ENCODE measurements at places on chromosomes 3 and 15. TPM values are rescaled to one million over a fixed set of nuclear protein-coding genes. Genes with fewer than 3 reads are reported as not detected.

NRG4 gene
- not detected for total RNA-seq

DNA sequence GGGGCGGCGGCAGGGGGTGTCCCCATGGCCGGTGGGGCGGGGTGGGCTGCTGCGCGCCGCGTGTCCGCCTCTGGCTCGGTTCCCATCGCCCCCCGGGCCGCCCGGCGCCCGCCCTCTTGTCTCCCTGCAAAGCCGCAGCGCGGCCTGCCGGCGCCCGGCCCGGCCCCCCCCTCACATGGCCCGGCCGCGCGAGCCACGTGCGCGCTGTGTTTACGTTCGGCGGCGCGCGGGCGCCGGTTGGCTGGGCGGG lies 502 bp downstream of the NR1D2 start:
- no peak overlapping the region for H3K4me3 ChIP-seq
- peaks cover 25% of the 10 kb centered on the region for H3K27me3 ChIP-seq
- no peak overlapping the region for H3K27ac ChIP-seq

DNA sequence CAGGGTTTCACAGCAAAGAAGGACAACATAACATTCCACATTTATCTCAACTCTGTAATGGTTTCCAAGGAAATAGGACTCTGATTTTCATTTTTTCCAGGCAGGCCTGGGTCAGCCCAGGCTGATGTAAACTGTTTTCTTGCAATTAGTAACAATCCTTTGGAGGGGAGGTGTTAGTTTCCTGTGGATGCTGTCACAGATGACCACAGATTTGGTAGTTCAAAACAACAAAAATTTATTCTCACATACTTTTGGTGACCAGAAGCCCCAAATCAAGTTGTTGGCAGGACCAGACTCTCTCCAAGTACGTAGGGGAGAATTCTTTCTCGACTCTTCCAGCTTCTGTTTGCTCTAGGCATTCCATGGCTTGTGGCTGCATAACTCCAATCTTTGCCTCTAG lies 88.0 kb downstream of the EDEM1 start:
- no peaks in the 10 kb centered on the region for H3K4me1 ChIP-seq
- peaks cover 2% of the 10 kb centered on the region for H3K27me3 ChIP-seq
- no peak for DNase-seq
- no peaks in the 10 kb centered on the region for H3K36me3 ChIP-seq
- no peak overlapping the region for H3K4me3 ChIP-seq
- no peak overlapping the region for H3K27ac ChIP-seq

DNA sequence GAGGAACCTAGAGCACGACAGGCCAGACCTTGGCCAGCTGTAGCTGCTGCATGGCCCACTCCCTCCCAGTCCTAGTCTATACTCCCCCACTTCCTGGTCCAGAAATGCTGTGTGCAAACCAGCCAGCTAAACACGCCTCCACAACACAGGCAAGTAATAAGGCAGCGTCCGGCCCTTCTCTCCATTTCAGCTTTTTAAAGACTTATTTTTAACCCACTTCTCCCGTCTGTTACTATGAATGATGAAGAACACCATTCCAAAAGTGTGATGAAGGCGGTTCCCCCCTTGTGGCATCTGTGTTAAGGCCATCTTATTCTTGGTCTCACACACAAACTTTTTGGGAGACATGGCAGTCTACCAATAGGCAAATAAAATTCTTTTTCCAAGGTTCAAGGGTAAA lies 164.1 kb upstream of the CHRNA7 start:
- H3K27ac ChIP-seq = no peak overlapping the region
- H3K27me3 ChIP-seq = peaks cover 22% of the 10 kb centered on the region
- H3K4me3 ChIP-seq = no peak overlapping the region
- no peak for DNase-seq

- H3K4me1 ChIP-seq = no peaks in the 10 kb centered on the region
- no peaks in the 10 kb centered on the region for H3K27me3 ChIP-seq
- no peak overlapping the region for H3K27ac ChIP-seq
- H3K36me3 ChIP-seq = no peaks in the 10 kb centered on the region
- no peak overlapping the region for H3K4me3 ChIP-seq
Measured at GRCh38 chr3:64878362-64878761, 190.6 kb upstream of the ADAMTS9 start.

Measured in activated T-helper 2 cell treated with anti-CD3 and anti-CD28 coated beads, Interferon-gamma antibody, Interleukin-2, Interleukin-4, amounts not matched to agents 10 μg/mL and 5 μg/mL and 100 μg/mL, durations not matched to agents 14 hours and 24 hours and 36 hours (primary cell).